Activated CD4-positive, CD25-positive, alpha-beta regulatory T cell (primary cell): ENCODE measurements at places on chromosomes 7 and 10.

DNA sequence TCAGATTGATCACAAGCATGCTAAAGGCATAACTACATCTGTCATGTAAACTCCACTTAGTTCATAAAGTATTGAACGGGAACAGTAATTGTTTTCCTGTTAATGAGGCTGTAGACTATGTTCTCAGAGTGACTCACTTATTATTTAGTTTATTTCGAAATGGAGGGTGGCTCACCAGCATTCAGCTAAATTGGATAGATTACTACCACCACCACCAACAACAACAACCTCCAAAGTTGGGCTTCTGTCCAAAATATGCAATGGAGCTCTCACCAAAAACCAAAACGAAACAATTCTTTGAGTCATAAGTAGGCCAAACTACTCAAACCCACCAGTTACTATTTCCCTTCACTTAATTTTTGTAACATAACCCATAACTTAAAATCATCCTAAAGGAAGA lies 127.9 kb upstream of the NRBF2 start:
- no peak for DNase-seq

GRCh38 chr10:50600831-50601477 lies 22.8 kb downstream of the SGMS1 start:
- no peak for DNase-seq

DNA sequence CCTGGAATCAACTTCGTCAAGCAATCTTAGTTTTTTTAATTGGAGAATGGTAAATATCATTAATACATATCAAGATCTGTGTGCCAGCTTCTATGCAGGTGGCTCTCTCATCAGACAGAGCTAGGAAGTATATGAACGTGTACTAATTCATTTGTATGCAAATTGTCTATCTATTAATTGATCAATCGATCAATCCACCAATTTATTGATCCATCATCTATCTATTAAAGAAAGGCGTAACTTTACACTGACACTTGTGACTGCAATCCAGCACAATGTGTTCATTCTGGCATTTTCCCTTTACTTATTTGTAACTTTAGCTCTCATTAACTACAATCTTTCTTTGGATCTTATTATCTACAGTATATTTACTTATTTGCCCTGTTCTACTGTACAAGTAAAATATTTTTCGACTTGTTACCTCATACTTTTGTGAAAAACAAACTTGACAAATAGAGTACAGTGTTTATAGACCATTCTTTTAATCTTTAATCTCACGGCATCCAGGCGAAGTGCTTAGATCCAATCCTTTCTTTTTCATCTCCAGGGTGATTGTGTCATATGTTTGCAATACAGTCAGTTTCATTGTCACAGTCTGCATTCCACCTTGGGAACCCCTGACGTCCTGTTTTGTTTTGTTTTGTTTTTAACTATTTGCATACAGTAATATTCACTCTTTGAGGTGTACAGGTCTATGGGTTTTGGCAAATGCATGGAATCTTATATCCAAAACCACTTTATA lies 22.0 kb upstream of the GHRHR start:
- DNase-seq, result no peak

DNA sequence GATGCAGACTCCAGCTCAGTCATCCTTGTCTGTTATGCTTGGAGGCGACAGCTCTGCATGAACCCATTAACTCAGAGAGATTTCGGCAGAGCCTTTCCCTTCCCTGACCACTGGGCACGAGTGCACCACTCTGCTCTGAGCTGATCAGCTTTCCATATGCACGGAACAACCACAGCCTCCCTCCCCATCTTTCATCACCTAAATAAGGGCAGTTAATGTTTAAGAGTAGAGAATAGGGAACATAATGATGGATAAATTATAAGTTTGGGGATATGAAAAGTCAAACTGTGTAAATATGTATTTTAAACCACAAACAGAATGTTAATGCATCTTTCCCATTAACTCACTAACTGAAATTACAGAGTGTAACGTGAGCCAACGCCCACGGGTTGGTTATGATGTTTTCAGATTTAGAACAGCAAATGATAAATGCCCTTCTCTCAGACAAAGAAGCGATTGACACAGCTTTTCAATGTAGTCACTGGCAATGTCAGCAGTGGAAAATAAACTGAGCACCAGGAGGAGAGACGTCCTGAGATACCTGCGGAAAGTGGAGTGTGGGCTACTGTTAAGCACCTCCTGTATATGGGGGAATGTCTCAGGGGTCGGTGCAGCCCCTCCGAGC lies 658.2 kb downstream of the LRMDA start:
- DNase-seq, result no peak

GRCh38 chr7:120857588-120858573 lies at the start of gene TSPAN12:
TSPAN12 (minus strand) TSS chr7:120858144; CDS start chr7:120856763, 1,381 bp downstream.
- DNase-seq, result peak; percentile 1

DNA sequence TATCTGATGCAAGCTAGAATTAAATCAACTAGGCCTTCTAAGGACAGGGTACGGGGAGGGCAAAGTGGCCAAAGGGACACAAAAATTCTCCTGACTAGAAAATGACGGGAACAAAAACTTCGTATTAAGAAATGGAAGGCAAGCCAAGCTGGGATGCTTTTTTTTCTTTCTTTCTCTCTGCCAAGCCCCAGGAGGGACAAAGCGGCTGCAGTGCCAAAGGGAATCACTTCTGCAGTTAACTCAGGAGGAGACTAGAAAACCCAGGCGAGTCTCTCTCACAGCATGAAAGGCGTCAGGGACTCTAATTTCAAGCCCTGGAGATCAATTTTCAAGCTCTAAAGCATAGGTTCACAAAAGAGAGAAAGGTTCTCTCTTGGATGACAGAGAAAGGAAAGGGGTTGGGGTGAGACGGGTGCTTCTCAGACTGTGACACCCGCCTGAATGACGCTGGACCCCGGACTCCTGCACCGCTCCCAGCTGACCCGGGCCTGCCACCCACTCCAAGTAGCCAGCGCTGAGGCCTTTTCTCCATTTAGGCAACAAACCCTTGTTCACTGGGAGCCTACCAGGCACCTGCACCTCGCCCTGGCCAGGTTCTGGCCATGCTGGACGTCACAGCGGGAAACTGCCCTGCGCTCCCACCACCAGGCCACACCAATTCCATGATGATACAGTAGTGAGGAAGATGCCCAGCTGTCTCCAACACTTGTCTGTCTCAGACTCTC lies 56.5 kb downstream of the KIAA1549 start:
- DNase-seq, result no peak

- no peak for DNase-seq
These were observed 676 bp downstream of the TCAF1 start for GRCh38 chr7:143901332-143901667.

GRCh38 chr10:119235356-119235755 lies 28.0 kb downstream of the GRK5 start:
- no peak for DNase-seq

GRCh38 chr10:10591715-10592341 lies 425.8 kb upstream of the CELF2 start:
- DNase-seq, result no peak

DNA sequence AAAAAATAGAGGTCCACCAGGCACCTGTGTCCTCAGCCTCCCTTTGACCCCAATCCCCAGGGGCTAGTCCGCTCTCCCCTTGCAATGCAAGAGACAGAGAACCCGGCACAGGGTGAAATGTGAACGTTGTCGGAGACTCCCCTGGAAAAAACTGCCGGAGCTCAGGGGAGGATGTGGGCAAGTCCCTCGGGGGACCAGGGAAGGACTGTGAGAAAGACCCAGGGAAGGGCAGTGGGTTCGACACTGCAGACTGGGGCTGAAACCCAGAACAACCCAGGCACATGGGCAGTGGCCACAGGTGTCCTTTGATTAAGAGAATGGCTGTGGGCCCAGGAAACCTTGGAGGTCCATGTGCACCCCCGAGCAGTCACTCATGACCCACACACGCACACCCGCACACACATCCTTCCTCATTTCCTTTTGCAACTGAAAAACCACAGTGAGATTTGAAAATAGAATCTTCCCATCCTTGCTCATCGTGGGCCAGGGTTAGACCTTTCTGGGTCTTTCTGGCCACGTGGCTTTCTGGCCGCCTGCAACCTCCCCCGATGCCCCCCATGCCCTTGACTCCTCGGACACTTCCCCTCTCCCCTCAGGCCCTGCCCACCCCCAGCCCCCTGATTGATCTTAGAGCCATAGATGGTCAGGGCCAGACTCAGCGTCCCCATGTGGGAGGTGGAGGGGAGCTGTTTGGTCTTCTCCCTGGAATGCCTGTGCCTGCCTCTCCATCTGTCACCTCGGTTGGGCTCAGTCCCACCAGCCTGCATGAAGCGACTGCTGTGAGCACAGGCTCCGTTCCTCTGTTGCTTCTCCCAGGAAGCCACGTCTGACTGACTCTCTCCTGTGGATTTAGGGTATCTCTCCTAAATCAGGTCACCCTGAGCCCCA lies 7.9 kb downstream of the LAT2 start:
- DNase-seq, result no peak

DNA sequence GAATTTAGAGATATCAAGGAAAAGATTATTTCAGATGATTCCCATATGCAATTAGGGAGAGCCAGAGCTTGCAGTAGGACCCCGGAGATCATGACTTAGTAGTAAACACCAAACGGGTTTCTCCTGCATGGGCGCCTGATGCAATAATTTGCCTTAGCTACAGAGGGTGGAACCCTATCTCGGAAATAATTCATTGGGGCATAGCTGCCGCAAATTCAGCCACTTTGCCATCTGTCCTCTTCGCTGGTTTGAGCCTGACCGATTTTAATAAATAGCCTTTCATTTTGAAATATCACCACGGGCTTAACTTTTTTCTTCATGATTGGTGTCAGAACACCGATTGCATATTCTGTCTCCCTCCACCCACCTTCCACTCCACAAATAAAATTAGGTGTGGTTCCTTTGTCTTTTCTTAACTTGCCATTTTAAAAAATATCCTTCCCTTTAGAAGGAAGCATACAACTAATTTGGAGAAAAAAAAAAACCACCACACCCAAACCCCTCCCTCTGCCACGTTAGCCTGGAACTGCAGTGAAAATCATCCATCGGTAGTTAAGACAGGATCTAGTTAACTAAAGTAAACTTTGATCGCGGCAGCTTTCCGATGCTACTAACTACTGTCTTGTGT lies 1.4 kb downstream of the GARS1 start:
- DNase-seq, result no peak

DNA sequence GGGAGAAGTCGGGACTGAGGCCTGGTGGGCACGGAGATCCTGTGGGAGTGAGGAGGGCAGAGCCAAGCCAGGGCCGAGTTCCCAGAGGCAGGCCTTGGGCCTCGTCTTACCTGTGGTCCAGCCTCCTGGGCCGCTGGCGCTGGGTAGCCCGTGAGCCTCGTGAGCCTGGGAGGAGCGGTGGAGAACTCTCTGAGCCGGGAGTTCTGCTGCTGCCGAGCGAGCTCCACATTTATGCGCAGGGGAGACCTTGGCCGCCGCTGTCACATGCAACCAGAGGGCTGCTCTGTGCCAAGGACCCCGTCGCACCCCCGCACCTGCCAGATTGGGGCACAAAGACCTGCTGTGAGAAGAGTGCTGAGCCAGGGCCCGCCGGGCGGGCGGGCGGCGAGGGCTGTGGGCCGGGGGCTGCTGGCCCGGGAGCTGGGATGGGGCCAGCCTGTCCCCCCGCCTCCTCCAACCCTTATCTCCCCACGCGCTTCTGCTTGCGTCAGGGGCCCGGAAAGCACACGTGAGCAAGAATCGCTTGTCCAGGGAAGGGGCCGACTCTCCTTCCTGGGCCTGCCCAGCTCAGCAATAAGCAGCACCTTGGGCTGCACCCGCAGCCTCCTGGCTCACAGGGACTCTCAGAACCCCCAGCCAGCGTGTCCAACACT lies 10.2 kb downstream of the VENTX start:
- DNase-seq, result no peak

DNA sequence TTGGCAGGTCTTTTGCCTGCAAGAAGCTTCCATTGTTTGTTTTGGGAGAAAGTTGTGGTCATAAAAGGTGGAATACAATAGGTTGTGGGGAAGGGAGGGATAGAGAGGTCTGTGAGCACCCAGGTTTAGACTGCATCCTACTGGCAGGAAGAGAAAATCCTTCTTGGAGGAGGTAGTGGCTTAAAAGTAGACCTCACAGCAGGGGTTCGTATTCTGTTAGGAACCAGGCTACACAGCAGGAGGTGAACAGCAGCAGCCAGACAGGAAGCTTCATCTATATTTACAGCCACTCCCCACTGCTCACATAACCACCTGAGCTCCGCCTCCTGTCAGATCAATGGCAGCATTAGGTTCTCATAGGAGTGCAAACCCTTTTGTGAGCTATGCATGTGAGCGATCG lies 245.3 kb downstream of the NSUN6 start:
- DNase-seq, result no peak

DNA sequence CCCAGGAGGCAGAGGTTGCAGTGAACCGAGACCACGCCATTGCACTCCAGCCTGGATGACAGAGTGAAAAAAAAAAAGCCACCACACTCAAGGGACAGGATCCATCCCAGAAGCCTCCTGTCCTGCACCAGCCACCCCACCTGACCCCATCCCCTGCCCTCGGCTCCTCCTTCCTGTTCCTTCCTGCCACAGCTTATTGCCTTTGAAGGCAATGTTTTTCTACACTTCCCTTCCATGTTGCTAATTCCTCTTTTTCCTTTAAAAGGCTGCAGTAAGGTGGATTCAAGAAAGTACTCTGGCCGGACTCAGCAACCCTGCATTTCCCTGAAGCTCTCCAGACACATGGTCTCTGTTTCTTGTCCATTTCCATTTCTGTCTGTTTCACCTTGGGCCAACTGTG lies 80.9 kb downstream of the FAM171A1 start:
- no peak for DNase-seq

DNA sequence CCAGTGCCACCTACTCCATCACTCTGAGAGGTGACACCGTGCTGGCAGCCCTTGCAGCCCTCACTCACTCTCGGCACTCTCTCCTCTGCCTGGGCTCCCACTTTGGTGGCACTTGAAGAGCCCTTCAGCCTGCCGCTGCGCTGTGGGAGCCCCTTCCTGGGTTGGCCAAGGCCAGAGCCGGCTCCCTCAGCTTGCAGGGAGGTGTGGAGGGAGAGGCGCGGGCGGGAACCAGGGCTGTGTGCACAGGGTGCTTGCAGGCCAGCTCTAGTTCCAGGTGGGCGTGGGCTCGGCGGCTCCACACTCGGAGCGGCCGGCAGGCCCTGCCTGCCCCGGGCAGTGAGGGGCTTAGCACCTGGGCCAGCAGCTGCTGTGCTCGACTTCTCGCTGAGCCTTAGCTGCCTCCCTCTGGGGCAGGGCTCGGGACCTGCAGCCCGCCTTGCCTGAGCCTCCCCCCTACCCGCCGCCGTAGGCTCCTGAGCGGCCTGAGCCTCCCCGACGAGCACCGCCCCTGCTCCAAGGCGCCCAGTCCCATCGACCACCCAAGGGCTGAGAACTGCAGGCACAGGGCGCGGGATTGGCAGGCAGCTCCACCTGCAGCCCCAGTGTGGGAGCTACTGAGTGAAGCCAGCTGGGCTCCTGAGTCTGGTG lies 48.7 kb upstream of the SLC35G1 start:
- DNase-seq, result no peak
